ENCODE measurements at places on chromosomes 2 and 18. TPM values are rescaled to one million over a fixed set of nuclear protein-coding genes. Genes with fewer than 3 reads are reported as not detected.

- no peak for DNase-seq
Observed at GRCh38 chr18:74645679-74646078, 48.0 kb downstream of the ZNF407 start.

DNA sequence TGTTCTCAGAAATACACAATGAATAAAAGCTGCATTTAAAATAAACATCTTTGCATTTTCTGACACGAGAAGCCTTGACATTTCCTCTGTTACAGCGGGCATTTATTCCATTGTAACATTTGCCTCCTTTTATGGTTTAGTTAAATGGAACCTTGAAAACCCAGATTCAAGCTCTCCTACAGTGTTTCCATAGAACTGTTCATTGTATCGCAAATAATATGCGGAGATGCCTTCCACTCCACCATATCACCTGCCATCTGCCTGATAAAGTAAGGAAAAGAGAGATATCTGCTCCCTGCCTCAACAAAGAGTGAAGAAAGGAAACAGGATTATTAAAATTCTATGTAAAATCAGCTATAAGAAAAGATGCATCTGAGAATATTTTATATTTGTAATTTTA, 69.8 kb downstream of the CDH19 start:
- no peak for DNase-seq

- DNase-seq: no peak
Observed at GRCh38 chr2:11729362-11730212, 16.8 kb upstream of the LPIN1 start.

- no peak for DNase-seq
Observed at GRCh38 chr18:39959839-39960238, 1995.2 kb upstream of the PIK3C3 start.

DNA sequence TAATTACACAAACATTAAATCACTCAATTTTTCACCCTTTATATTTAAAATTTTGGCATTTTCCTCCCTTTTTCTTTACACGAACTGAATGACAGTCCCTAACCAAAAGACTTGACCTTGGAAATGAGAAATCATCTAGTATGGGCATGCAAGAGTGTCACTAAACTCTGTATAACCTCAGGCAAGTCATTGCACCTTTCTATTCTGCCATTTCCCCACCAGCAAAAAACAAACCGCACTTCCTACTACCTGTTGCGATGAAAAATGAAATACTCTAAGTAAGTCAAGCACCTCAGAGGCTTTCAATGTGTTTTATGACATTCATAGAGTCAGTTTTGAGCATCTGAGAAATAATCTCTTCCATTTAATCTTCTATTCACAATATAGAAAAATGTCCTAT, 44.1 kb downstream of the ANKRD44 start:
- DNase-seq: no peak

DNA sequence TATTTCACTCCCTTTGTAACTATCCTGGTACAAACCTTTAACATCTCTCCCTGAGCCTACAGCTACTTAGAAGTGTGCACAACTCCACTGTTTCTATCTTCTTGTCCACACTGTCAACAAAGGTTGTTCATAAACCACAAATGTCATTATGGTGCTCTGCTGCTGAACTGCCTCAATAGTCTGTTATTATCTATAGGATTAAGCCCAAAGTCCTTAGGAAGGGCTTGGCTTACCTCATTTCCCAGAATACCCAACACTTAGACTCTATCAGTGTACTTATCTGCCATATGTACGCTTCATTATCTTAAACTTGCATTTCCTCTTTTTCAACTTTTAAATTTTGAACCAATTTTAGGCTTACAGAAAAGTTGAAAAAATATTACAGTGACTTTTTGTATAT, 94.2 kb downstream of the HNMT start:
- DNase-seq: no peak

DNA sequence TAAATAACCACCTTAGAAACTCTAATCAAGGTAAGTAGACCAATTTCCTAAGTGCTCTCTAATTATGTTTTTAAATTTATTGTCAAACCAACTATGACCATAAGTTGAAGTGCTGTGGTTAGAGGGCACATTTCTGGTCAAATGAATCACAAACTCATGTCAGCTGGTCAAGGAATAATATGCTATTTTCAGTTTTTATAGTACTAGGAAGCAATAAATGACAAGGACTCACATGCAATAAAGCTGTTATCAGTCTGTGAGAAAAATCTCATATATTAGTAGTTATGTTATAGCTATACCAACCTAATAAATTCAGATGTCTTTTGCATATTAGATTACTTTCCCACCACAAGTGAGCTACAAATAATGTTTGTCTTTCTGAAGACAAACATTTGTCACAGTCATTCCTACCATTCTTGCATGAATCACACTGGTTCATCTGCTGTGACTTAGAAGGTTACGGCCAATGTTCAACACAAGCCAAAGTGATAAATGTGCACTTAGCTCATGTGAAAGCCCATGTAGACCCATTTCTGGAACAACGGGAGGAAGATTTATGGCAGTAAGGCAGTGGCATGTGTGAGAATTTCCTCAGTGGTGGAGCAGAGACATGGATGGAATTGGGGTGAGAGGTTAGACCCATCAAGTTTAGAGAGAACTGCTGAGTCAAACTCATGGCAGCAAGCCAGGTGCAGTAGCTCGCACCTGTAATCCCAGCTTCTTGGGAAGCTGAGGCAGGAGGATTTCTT, 27.4 kb upstream of the CCNYL1 start:
- DNase-seq: no peak

DNA sequence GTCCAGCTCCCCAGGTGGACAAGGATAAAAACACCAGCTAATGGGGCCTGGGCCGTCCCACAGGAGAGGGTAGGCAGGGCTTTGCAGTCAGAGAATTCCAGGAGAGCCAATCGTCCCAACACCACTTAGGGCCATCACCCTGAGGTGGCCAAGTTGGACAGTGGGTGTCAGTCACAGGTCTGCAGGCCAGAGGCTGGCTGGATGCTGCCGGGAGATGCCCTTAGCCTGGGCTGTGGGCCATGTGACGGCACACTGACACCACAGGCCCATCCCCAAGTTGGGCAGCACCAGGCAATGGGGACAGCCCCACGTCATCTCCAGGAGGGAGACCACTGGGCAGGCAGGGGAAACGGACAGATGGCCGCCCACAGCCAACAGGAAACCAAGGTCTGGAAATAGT, 53.9 kb downstream of the KIF1A start:
- no peak for DNase-seq

DNA sequence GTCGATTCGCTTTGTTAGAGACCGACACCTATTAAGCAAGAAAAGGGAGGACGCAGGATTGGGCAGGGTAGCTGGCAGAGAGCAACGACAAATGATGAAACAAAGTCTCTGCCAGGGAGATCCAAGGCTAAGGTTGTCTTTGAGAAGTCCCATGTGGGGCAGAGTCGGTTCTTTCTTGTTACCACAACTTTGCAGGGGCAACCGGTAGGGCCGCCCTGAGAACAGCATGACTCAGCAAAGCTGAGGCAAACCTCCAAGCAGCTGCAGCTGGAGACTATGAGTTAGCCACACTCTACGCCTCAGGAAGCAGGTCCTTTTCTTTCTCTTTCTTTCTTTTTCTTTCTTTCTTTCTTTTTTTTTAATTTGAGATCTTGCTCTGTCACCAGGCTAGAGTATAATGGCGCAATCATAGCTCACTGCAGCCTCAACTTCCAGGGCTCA, 452.3 kb upstream of the ID2 start:
- DNase-seq: peak; percentile 84

DNA sequence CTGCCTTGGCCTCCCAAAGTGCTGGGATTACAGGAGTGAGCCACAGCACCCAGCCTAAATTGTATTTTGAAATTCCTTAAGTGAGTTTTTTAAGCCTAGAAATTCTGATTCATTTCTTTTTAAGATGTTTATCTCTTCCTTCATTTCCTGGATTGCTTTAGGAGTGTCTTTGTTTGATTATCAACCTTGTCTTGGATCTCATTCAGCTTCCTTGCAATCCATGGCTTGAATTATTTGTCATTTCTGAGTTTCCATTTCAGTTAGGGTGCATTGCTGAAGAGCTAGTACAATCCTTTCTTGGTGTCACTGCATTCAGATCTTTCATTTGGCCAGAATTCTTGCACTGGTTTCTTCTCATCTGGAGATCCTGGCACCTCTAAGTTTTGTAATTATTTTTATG, 606.4 kb upstream of the ZNF804A start:
- DNase-seq: no peak

- DNase-seq: no peak
Observed at GRCh38 chr2:216643986-216644659, 10.9 kb downstream of the IGFBP2 start.

DNA sequence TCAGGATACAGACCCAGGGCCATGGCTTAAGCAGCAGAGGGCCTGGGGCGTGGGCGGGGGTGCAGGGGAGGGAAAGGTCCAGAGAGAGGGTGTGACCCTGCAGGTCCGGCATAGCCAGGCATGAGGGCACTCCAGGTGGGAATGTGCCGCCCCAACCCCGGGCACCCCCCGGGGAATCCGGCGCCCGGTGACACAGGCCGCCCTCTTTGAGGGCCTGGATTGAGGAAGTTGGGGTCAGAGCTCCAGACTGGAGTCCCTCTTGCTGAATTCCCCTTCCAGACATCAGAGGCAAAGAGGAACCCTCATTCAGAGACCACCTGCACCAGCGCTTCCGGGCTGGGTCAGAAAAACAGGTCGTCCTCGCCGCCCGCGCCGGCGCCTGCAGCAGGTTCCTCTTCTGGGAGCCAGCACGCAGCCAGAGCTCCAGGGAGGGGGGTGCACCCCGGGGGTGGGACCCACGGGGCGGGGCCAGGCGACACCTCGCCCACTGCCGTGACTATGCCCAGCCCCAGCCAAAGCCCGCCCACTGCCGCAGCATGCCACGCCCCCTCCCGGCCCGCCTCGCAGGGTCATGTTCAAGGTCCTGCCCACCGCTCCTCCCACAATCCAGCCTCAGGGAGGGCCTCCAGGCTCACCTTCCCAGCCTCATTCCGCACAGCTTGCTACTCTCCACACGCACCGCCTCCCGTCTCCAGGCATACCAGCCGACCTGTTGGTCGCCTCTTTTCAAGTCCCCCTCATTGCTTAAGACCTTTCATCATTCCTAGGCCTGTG, 98.3 kb upstream of the ID2 start:
- peak; percentile 97 for DNase-seq

- DNase-seq: peak; percentile 20
Observed at GRCh38 chr2:73218298-73218697, 4.3 kb downstream of the SMYD5 start.

DNA sequence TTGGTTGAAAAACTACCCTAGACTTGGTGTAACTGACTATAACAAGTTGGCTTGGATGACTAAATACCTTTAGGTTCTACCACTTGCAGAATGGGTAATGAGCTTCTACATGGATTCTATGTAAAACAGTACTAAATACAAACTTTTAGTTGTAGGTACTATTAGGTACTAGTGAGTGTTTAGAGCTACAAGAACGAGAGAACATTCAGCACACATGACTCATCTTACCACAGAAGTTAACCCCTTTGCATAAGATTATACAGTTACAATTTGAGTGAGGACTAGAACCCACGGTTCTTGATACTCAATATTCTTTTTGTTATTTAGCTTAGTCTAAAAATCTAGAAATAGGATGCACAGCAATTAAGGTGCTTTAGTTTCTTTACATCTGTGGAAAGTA, 101.7 kb upstream of the TFCP2L1 start:
- no peak for DNase-seq

DNA sequence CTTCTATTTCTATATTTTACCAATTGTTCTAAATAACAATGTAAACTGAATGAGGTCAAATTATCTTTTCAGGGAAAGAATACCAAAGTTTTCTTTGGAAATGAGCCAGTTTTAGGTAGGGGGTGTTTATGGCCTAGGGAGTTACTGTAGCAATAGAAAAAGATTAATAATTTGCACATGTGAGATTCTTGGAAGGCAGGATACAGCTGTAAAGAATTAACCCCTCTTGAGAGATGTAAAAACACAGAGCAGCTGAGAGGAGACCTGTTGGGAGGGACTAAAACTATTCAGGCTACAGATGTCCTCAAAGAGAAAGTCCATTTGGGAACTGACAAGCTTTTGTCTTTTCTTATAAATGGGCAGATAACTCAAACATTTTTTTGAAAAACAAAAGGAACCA, 182.2 kb downstream of the FIGN start:
- no peak for DNase-seq

DNA sequence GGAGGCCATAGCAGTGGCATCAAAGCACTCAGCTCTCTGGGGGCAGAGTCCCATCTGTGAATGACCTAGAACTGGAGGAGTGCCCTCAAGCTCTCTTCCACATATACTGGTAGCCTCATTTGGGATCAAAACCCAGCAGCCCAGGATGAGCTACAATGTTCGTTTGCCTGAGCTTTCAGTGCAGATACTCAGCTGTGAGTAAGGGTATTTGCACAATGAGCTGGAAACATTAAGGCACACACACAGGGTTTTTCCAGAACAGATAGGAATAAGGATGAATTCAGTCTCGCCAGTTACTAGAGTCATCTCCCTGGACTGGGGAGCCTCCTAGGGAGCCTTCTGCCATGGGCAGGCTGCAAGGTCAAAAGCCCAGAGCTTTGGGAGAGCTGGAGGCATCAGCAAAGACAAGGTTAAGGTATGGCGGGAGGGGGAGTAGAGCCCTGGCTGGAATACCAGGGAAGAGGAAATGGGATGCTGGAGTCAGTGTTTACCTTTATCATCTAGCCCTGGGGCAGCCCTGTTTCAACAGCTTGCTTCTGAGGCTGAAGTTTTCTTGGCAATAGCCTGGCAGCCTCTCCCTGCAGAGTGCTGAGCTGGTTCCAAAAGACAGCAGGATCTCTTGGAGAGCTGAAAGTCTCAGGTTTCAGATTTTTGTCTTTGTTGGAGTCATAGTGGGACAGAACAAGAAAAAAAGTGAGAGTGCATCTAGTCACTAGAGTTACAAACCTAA, 187.7 kb downstream of the LOXHD1 start:
- DNase-seq: no peak

DNA sequence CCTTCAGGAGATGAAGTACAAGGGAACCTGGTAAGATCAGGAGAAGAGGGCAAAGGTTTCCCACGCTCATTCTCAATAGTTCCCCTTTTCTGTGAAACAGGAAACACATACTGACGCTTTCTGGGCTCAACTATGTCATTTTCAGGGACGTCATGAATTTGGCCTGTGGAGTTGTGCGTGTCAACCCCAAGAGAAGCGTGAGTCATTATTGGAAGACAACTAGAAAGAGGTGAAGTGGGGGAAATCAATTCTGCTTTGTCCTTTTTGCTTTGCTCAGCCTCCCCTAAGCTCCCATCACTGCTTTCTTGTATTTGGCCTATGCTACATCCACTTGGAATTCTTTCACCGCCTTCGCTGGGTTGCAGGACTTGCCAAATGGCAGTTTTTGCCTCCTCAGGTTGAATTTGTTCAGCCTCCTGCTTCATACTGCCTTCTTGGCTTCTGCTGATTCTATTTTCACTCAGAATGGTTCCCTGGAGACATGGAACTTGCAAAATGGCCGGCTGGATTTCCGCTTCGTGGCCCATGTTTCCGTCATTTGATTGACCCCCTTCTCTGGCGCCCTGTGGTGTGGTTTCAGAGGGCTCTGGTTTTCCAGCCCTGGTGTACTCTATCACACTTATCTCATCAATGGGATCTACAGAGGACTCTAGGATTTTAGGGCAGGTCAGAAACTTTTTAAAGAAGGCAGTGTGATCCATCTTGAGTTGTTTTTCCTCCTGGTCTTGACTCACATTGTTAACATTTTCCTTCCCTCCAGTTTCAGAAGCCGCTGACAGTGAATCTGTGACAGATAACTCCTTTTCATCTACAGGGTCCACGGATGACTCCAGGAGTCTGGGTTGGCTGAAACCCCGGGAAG, 93.3 kb downstream of the ALPK2 start:
- no peak for DNase-seq

SULT1C4 gene
- total RNA-seq: 2.7 TPM

RNF125 gene
- 9.0 TPM for total RNA-seq

POTEI gene
- total RNA-seq: not detected

PROKR1 gene
- 0.05 TPM for total RNA-seq

ZC3H8 gene
- 6.0 TPM for total RNA-seq
